ENCODE measurements at places on chromosomes 12 and 14.

DNA sequence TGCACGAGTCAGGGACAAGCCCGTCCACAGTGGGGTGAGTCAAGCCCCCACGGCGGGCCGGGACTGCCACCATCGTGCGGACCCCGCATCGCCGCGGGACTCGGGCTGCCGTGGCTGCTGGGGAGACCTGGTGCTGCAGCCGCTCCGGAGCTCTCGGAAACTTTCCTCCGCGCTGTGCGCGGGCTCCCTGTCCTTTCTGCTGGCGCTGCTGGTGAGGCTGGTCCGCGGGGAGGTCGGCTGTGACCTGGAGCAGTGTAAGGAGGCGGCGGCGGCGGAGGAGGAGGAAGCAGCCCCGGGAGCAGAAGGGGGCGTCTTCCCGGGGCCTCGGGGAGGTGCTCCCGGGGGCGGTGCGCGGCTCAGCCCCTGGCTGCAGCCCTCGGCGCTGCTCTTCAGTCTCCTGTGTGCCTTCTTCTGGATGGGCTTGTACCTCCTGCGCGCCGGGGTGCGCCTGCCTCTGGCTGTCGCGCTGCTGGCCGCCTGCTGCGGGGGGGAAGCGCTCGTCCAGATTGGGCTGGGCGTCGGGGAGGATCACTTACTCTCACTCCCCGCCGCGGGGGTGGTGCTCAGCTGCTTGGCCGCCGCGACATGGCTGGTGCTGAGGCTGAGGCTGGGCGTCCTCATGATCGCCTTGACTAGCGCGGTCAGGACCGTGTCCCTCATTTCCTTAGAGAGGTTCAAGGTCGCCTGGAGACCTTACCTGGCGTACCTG is 1.1 kb downstream of the PDE3A start:
- no peak for DNase-seq

- no peak for DNase-seq
Observed at GRCh38 chr12:63206494-63206893, 55.5 kb upstream of the AVPR1A start.

DNA sequence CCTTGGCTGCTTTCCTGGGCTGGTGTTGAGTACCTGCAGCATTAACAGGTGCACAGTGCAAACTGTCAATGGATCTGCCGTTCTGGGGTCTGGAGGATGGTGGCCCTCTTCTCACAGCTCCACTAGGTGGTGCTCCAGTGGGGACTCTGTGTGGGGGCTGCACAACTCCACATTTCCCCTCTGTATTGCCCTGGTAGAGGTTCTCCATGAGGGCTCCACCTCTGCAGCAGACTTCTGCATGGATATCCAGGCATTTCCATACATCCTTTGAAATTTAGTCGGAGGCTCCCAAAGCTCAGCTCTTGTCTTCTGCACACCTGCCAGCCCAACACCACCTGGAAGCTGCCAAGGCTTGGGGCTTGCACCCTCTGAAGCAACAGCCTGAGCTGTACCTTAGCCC is 198.6 kb downstream of the GXYLT1 start:
- no peak for DNase-seq

GRCh38 chr14:23091294-23092225 is 3.4 kb downstream of the ACIN1 start:
- DNase-seq = no peak

Data from activated gamma-delta T cell treated with anti-CD3 and anti-CD28 coated beads, Interleukin-2, amount 50 U/mL, for 16 hours (primary cell).